Midbrain (tissue), 1 donor: ENCODE measurements at places on chromosomes 16 and 17.

- DNase-seq = no peak
Measured at GRCh38 chr16:1766701-1767100, 4.6 kb downstream of the NME3 start.

DNA sequence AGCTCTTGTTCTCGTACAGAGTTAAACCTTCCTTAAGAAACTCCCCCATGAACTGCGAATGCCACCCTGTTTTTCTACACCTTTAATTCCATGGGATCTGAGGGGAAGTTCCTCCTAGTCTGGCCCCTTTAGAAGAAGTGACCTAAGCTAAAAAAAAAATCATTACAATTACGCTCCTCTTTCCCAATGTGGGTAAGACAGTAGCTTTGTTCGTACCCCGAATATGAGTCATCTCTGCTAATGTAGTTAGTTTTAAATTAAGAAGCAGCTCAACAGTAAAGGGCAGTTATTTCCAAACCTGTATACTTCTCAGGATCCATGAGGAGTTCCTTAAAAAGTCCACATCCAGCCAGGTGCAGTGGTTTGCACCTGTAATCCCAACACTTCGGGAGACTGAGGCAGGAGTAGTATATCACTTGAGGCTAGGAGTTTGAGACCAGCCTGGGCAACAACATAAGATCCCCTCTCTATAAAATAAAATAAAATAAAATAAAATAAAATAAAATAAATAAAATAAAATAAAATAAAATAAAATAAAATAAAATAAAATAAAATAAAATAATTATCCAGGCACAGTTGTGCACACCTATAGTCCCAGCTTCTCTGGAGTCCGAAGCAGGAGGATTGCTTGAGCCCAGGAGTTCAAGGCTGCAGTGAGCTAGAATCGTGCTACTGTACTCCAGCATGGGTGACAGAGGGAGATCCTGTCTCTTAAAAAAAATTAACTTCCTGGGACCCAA lies 26.1 kb downstream of the RCVRN start:
- no peak for DNase-seq

DNA sequence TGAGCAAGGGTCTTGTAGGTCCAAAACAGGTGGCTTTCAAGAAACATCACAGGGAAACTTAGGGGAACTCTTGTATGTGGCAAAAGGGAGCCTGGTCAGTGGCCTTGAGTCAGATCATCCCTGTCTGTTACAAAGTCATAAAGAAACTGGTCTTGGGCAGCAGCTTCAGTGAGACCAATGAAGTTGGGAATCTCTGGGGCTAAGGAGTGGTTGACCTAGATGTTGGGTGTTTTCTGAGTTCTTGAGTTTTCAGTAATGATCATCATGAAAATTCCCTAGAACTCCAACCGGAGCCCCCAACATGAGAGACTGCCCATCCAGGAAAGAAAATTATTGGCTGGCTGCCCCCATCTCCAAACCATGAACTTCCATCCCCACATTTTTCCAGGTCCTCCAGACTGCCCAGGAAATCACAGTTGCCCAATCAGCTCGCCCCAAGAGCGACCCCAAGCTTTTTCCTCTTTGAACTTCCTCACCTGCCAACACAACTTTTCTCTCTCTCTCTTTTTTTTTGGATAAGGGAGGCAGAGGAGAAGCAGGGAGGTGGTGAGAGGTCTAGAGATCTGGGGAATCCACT lies 3.9 kb downstream of the CCR7 start:
- DNase-seq = no peak

DNA sequence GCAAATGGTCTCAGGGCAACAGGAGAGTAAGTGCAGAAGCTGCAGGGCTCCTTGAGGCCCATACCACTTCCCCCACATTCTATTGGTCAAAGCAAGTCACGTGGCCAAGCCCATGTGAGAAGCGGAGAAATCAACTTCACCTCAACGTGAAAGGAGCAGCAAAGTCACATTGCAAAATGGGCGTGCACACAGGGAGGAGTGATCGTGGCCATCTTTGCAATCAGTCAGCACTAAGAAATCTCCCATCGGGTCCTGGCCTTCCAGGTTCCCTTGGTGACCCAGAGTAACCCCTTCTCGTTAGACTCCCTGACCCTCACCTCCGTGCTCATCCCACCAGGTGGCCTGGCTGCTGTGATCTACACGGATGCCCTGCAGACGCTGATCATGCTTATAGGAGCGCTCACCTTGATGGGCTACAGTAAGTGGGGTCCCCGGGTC lies 38.0 kb downstream of the SLC5A11 start:
- no peak for DNase-seq

DNA sequence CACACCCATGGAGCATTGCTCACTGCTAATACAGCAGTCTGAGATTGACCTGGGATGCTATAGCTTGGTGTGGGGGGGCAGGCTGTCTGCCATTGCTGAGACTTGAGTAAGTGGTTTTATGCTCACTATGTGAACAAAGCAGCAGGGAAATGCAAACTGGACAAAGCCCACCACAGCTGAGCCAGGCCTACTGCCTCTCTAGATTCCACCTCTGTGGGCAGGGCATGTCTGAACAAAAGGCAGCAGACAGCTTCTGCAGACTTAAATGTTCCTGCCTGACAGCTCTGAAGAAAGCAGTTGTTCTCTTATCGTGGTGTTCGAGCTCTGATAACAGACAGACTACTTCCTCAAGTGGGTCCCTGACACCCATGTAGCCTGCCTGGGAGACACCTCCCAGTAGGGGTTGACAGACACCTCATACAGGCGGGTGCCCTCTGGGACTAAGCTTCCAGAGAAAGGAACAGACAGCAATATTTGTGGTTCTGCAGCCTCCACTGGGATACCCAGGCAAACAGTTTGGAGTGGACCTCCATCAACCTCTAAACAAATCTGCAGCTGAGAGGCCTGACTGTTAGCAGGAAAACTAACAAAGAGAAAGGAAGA lies 2204.8 kb downstream of the TP53TG3F start:
- no peak for DNase-seq

GRCh38 chr16:72848028-72848400 lies 199.9 kb downstream of the ZFHX3 start:
- DNase-seq = no peak

GRCh38 chr17:2724784-2725164 lies 13.2 kb upstream of the CLUH start:
- DNase-seq = no peak

DNA sequence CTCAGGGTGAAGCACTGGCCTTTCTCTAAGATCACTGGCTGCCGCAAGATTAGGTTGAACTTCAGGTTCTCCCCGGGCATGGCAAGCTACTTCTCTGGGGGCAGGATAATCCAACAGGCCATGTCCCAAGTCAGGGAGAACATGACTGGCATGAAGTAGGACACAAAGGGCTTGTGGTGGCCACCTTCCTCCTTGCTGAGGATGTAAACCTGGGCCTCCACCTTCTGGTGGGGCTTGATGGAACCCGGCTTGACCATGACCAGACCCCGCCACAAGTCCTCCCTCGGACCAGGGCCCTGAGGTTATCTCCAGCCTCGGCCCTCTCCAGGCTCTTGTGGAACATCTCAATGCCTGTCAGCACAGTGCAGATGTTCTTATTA lies 211.1 kb upstream of the WSB1 start:
- no peak for DNase-seq

GRCh38 chr16:77194295-77195231 lies 3.6 kb downstream of the MON1B start:
- no peak for DNase-seq

DNA sequence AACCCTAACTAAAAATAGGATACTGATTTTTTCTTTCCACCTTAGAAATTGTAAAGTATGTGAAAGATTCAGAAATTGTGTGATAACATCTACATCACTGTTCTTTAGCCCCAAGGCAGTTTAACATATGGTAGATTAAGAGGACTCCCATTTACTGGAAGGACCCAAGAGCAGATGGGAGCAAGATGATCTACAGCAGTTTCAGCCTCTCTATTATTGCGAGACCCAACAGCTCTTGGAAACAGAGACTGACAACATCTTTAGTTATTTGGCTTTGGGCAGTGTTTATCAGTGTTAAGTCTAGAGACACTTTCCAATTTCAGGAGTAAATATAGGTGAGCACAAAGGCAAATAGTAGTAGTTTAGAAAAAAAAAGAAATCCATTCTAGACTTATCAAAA lies 124.9 kb upstream of the CORO6 start:
- no peak for DNase-seq

- no peak for DNase-seq
Measured at GRCh38 chr16:3189869-3190268, 1.9 kb downstream of the OR1F1 start.

- DNase-seq = no peak
Measured at GRCh38 chr17:34245351-34245905, 9.7 kb upstream of the CCL2 start.

GRCh38 chr17:75897160-75898019 lies 639 bp upstream of the TRIM65 start:
- no peak for DNase-seq

- DNase-seq = no peak
Measured at GRCh38 chr17:28020515-28020914, 22.0 kb upstream of the NLK start.

GRCh38 chr17:18328643-18329204 lies 13.6 kb downstream of the SMCR8 start:
- DNase-seq = no peak

DNA sequence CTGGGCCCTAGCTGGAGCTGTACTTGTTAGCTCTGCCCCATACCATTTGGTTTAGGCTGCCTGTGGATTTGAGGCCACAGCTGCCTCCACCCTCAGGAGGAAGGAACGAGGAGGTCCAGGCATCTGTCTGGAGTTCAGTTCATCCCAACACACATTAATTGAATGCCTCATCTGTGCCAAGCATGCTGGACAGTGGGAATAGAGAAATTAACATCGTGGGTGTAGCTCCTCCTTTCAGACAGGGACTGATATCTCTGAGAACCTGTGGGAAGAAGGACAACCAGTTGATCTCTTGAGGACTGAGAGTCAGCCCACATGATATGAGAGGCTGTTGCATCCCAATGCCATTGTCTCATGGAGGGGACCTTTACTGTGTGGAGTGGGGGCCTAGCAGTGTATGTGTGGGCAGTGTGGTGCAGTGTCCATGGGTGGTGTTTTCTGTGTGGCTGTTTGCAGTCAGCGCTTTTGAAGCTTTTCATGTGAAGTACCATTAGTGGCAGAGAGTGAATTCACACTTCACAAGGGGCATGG lies 29.4 kb upstream of the DDX52 start:
- no peak for DNase-seq

GRCh38 chr16:49910541-49911071 lies 54.7 kb upstream of the ZNF423 start:
- DNase-seq = no peak

- DNase-seq = no peak
Measured at GRCh38 chr17:57068222-57068658, 16.8 kb upstream of the AKAP1 start.

DNA sequence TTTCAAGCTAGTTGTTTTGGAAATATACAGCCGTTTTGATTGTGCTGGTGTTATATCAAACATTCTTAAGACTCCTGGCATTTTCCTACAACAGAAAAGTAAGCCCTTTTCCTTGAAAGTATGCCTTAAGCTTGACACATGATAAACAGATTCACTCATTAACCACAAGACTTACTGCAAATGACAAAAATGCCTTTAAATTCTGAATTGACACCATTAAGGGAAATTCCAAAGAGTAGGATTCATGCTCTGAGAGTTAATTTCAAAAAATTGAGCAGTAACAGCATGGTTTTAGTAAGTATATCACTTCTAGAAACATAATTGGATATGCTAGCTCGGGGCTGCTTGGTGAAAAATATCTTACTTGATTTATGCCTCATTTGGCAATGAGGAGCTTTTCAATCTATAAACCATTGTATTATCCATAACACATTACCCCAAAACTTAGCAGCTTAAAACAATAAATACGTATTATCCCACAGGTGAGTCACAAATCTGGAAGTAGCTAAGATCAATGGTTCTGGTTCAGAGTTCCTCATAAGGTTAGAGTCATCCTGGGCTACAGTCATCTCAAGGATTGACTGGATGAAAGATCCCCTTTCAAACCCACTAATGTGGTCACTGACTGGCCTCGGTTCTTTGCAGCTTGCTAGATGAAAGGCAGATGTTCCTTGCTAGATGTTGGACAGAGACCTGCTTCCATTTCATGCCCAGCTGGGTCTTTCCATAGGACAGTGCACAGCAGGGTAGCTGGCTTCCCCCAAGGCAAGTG lies 8.2 kb upstream of the PHAF1 start:
- no peak for DNase-seq

DNA sequence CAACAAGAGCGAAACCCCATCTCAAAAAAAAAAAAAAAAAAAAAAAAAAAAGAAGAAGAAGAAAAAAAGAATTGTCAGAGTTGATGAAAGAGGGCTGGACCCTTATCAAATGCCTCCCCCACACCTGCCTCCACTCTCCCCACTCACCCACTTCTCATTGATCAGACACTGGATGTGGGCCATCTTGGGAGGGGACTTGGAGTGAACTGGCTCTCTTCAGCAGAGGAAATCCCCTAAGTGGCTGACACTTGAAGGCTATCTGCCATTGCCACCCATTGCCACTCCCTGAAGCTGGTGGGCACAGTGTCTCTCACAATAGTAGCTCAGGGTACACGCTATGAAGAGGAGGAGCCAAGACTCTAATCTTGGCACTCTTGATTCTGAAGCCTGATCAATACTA lies 1.6 kb downstream of the ITGA2B start:
- DNase-seq = no peak

- no peak for DNase-seq
Measured at GRCh38 chr17:67067571-67068482, 23.5 kb downstream of the CACNG1 start.

GRCh38 chr17:57511475-57512123 lies 233.5 kb downstream of the CCDC182 start:
- DNase-seq = no peak

GRCh38 chr16:23826528-23827045 lies 9.2 kb upstream of the PRKCB start:
- no peak for DNase-seq

- no peak for DNase-seq
Measured at GRCh38 chr16:65546353-65546791, 424.5 kb upstream of the CDH11 start.

DNA sequence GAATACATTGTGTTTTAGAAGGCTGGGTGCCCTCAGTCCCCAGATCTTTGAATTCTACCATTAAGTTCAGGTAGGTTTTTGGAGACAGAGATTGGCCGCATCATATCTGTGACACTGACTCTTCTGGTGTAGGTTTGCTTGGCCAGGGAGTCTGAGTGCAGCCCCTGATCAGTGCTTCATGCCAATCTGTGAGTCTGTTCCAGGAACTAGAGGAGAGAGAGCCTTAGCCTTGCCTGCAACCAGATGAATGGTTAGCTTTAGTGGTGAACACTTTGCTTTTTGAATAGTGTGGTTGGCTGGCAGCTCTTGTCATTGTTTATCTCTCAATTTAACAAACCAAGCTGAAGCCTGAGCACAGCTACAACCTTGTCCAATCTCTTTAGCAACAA lies 87.8 kb downstream of the PLXDC1 start:
- no peak for DNase-seq
